ENCODE measurements at places on chromosomes 6 and 20. TPM values are rescaled to one million over a fixed set of nuclear protein-coding genes. Genes with fewer than 3 reads are reported as not detected.

GRCh38 chr6:68635706-68636513, 828 bp downstream of the ADGRB3 start:
- no peak for DNase-seq

GRCh38 chr6:10219510-10219909, 195.4 kb downstream of the TFAP2A start:
- no peak for DNase-seq

Gene SLPI
- not detected for total RNA-seq

DNA sequence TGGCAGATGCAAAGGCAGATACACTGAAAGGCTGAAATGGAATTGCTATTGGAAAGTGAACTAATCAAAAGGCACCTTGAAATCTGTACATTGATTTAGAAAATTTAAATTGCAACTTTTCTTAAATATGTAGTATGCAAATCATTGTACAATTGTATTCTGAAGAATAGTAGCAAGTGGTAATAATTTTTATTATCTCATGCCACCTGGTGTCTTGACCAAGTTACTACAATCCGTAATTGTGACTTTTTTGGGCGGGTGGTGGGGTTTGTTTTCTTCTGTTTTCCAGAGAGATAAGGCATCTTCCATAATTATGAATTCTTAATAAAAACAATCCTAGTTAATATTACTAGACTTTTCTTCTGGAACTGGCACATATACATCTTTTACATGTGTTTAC, 12.5 kb upstream of the BCKDHB start:
- no peak for DNase-seq

GRCh38 chr20:36856691-36857635, 19.0 kb upstream of the TLDC2 start:
- DNase-seq: no peak

Gene KIF25
- total RNA-seq: not detected

GRCh38 chr6:26205625-26206574, 118.7 kb downstream of the HFE start:
- peak; percentile 86 for DNase-seq

Gene ACSS2
- 11.7 TPM for total RNA-seq
